T1000 (cell line): ENCODE measurements at places on chromosomes 6 and 20.

- DNase-seq, result peak; percentile 64
Measured at GRCh38 chr6:161186173-161186769, 87.6 kb downstream of the AGPAT4 start.

DNA sequence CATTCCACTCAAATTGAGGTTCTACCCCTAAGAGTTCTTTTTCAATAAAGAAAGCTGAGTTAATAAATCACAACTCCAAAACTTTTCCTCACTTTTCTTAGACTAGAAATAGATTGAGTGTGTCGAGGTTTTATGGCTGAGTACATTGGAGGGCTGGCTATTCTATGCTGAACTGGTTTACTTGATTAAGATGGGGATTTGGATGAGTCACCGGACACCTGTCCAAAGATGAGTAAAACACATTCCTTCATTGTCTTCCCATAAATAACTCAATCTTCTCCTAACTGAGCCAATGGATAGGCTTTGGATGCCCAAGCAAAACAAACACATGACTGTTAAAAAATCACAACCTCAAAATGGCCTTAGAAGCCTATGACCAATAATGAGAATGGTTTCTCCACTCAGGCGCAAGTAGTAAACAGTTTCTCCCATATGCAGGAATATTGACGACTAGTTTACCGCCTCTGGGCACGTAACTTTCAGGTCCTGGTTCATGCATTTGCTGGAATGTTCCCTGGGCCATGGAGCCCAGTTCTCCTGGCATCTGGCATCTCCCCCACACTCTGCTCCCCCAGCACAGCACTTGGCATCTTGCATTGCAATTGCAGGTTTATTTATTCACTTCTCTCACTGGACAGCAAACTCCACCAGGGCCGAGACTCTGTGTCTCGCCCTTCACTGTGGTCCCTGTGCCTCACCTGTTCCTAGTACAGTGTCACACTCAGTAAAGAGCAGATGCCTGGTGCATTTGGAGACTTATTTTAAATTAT is 43.9 kb downstream of the BCAS1 start:
- no peak for DNase-seq

DNA sequence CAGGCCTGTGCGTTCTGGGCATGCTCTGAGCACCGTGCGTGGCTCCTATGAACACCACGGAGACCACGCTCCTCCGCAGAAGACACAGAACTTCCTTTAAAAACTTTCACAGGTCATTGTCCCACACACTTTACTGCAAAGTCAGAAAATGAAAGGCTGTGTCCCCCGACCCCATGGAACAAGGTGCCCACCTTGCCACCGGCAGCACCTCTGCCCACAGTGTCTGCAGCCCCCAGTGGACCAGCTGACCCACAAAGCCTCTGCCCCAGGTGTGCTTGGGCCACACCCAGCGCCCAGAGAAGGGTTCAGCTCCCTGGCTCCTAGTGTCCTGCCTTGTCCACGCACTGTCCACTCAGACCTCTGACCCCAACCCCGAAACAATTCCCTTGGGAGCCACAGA is 8.7 kb downstream of the TAF4 start:
- DNase-seq, result no peak

DNA sequence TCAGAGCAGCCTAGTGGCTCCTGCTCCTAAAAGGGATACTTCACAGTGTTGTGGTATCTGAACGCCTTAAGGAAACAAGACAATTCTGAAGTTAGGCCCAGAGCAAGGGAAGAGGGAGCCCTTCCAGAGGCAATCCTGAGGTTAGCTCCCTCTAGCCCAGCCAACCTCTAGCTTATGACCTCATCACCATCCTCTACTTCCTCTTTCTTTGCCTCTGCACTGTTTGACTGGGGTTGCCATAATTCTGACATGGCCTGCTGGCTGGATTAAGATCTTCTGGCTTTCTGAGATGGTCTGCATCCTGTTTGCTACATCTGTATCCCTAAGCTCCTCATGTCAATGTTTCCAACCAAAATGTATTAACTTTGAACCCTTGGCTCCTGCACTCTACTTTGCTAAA is 23.3 kb upstream of the BMP2 start:
- DNase-seq, result no peak

DNA sequence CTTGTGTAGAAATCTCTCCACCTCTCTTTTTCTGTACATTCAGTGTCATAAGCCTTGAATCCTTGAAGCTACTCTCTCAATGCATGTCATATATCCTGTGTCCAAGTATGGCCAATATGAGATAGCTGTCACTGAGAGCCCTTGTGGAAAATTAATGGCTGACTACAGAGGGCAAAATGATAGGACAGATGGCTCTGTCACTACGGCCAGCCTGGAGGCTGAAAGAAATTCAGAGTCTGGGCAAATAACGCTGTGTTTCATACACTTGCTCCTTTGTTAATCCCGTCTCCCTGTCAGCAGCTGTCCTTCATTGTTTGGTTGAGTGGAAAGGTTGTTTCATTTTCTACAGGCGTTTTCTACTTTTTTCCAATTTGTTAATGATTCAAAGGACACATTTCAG is 70.4 kb upstream of the VGLL2 start:
- DNase-seq, result no peak

- DNase-seq, result no peak
Measured at GRCh38 chr6:143060806-143061596, at the start of gene AIG1. AIG1 (plus strand) TSS chr6:143060889; CDS start chr6:143060926, 37 bp downstream.

DNA sequence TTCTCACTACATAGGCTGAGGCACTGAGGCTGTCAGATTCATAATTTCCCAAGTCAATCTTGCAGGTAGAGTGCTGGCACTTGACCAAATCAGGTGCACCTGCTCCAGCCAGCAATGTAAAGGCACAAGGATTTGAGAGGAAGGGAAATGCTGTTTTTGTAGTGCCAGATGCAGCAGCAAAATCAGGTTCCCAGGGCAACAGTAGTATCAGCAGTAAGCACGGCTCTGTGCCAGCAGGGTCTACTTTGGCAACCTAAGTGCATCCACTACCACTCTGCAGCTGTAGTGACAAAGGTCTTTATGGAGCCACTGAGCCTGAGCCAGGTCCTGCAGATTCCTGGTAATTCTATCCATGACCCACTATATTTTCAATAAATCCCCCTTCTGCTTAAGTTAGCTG is 329.5 kb downstream of the TPBG start:
- no peak for DNase-seq

DNA sequence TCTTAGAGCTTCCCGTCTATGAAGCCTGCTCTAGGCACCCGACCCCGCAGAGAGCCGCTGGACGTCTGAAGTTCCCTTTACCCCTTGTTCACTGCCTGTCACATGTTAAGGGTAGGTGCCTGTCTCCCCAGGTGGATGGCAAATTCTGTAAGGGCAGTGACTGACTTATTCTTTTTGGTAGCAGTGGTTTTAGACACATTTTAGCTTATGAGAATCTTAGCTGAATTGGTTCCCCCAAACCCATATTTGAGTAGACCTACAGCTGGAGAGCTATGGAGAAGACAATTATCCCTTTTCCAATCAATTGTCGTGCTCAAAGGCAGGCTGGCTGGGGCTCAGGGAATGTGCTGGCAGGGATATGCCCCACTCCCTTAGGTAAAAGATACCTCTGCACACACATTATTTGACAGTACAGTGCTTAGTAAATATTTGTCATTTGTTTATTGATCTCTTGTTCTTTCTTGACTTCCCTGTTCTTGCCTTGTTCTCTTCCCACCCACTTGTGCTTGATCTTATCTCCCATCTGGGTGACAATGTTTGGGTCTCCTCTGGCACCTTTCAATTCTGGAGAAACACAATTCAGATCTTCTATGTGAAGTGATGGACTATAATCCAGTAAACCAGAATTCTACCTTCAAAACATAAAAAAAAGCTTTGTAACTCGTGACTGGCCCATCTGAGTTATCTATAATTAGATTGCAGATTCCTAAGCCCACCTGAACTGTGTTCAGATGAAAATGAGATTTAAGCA is 114.3 kb upstream of the SLC2A12 start:
- DNase-seq, result no peak

GRCh38 chr6:41021832-41022231 is 17.2 kb downstream of the UNC5CL start:
- DNase-seq, result peak; percentile 63
